Activated CD8-positive, alpha-beta memory T cell treated with anti-CD3 and anti-CD28 coated beads for 1 hour (primary cell): ENCODE measurements at places on chromosomes 3 and 15.

DNA sequence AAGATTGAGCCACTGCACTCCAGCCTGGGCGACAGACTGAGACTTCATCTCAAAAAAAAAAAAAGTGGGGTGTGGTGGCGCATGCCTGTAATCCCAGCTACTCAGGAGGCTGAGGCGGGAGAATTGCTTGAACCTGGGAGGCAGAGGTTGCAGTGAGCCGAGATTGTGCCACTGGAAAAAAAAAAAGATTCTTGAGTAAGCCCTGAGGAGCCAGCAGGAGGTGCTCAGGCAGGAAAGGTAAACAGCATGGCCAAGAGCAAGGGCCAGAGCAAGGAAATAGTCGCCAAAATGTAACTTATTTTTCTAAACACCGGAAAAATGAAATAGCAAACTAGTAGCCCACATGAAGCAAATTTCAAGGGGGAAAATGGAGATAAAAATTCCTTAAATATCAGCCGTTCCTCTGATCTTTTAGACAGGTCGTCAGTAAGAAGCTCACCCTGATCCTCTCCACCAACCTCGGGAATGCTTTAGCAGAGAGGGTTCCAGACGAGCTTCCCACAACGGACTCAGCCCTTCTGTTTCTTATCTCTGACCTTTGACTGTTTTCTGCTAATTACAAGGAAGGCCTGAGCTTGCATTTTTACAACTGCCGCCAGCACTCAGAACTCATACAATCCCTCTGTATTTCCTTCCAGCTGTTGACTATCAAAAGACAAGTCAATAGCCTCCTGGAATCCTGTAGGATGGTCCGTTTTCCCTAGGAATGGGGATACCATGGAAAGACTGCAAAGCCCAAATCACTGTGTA lies 45.0 kb upstream of the AKAP13 start:
- no peak for DNase-seq

GRCh38 chr3:25143356-25144025 lies 284.6 kb upstream of the RARB start:
- no peak for DNase-seq

GRCh38 chr3:30682434-30683155 lies 76.2 kb downstream of the TGFBR2 start:
- DNase-seq = no peak

DNA sequence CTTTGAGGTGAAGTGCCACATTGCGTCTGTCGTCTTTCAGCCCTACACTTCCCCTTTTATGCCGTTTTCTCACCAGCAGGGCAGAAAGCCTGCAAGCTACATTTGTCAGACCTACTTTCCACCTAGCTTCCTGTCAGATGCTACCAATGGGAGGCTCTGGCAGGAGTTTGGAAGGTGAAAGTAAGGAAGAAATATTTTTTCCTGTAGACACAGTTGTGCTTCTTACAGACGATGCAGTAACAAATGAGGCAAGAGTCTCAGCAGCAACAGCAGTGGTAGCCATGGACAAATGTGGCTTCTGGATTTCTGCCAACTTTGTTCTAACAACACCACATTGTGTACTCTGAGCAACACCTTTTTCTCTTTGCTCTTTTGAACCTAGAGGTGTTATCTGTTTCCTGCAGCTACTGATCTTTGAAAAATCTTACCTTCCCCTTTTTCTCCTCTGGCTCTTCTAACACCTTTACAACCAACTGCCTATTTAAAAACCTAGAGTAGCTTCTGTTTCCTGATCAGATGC lies 70.6 kb upstream of the STT3B start:
- no peak for DNase-seq

DNA sequence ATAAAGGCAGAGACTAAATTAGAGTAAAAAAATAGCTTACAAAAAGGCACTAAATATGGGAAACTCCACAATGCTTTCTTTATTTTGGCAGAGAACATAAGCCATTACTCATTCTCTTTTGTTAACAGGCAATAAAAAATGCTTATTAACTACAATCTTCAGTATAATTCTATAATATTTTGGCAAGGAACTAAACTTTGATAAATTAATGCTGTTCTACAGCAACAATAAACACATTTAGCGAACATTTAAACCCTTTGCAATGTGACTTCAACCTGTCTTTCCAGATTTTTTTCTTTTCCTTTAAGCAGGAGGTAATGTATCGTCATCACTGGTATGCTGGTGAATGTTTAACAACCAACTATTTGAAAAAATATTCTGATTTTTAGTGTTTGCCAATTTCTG lies 42.2 kb upstream of the POU1F1 start:
- no peak for DNase-seq

DNA sequence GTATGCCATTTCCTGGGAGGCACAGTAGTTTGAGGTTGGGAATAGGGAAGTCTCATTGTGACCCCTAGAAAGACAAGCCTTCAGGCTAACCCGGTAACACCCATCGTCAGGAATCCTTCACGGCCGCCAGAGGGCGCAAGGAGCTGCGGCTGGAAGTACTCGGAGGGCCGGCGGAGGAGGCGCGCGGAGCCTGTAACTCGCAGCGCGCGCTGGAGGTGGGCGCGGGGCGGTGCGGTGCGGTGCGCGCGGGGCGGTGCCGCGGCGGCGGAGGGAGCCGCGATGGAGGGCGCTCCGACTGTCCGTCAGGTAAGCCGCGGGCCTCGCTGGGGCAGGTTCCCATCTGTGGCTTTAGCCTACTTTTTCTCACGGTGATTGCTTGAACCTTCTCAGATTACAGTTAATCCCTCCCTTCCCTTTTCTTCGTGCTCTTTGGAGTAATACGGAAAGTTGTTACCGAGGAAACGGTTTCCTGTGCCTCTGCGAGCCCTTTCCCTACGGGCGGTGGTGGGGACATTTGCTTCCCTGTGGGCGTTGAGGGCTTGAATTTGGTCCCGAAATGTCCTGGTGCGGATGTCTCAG lies at the start of gene GRAMD1C:
Gene GRAMD1C, plus strand, starts transcription at position 158 of the 579 bp plus-strand sequence. Its CDS starts 122 bp downstream, at position 280.
- DNase-seq = peak; percentile 76

DNA sequence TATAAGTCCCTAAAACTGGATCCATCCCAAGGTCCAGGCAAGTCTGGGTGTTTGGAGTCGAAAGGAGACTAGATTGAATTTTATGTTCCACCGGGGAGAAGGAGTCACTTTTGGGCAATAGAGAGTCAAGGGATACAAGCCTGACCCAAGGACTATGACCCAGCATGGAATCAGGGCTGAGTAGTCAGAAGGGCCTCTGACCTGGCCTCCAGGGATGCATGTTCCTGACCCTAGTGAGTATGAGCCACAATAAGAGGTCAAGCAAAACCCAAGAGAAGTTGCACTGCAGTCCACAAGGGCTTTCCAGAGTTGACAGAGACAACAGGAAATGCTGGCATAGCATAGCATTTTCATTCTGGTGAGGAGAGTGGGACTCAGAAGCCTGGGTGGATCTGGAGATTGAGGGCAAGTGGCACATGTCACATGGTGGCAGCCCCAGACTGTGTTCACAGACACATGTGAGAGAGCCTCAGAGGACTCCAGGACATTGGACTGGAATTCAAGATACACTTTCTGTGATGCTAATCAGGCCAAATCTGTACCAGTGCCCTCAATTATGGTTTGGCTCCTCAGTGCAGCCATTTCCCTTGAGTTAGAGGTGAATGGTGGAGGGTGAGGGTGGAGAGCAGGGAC lies 66.9 kb downstream of the TFG start:
- DNase-seq = no peak

DNA sequence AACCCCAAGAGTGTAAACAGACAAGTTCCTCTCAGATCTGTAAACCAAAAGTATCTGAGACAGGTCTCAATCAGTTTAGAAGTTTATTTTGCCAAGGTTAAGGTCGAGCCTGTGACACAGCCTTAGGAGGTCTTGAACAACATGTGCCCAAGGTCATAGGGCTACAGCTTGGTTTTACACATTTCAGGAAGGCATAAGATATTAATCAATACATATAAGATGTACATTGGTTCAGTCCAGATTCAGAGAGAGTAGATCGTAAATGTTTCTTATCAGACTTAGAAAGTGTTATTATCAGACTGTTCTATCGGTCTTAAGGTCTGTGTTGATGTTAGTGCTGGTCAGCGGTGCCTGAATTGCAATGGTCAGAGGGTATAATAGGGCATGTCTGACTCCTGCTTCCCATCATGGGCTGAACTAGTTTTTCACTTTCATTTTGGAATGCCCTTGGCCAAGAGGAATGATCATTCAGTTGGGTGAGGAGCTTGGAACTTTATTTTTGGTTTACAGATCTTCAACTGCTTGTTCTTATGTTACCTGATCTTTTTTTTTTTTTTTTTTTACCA lies 27.0 kb upstream of the MFGE8 start:
- no peak for DNase-seq

DNA sequence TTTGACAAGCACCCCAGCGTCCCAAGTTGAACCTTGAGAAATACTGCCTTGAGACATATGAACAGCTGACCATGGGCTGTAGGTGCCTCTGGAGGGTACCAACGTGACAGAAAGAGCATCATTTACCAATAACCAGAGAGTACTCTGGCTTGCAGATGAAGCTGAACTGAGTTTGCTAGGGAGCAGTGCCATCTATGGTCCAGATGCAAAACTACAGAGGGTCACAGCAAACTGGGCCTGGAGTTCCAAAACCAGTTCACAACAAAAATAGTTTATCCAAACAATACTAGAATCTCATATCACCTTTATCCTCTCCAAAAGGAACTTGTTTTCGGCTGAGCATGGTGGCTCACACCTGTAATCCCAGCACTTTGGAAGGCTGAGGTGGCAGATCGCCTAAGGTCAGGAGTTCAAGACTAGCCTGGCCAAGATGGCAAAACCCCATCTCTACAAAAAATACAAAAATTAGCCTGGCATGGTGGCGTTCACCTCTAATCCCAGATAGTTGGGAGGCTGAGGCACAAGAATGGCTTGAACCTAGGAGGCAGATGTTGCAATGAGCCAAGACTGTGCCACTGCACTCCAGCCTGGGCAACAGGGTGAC lies 69.3 kb downstream of the CHAC1 start:
- DNase-seq = peak; percentile 8

- DNase-seq = no peak
Observed at GRCh38 chr3:25229586-25229985, 198.5 kb upstream of the RARB start.

GRCh38 chr3:170180079-170180907 lies 1.2 kb downstream of the PHC3 start:
- no peak for DNase-seq

- no peak for DNase-seq
Observed at GRCh38 chr3:156150434-156151066, 30.2 kb downstream of the KCNAB1 start.

- DNase-seq = no peak
Observed at GRCh38 chr3:168123201-168124176, 27.8 kb upstream of the GOLIM4 start.

GRCh38 chr3:193978486-193978885 lies 157.5 kb upstream of the HES1 start:
- DNase-seq = no peak

DNA sequence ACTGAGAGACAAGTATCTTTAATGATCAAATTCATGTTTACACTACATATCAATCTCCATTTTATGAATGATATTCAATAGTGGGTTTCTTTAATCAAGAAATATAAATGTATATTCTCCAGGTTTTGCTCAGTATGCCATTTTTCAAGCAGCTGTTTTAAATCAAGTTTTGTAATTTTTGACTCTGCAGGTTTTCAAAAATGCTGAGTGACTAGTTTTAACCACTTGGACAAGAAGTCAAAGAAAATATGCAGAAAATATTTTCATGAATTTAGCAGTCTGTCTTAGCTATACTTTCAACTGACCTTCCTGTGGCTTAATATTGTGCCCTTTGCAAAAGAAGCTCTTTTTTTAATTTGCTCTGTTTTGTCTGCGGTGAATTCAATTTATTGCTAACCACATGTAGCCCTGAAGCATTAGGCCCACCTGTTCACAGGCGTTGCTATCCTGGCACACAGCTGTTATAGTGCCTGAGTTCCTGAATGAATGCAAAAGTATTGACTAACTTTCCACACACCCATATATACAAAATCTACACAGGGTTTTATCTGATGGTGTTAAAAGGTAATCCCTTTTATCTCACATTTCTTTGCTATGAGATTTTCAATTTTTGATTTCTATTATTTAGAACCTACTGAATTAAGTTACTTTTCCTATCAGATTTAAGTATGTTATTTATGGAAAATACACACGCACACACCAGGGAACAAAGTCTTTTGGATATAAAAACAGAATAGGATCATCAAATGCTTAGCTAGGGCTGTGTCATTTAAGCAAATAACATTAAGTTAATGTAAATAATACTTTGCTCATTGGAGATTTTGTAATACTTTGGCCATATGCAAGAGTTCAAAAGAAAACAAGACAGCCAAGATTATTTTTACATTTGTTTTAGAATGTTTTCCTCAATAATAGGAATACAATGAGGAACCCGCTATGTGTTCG lies 1166.1 kb upstream of the GBE1 start:
- DNase-seq = no peak

GRCh38 chr3:72523429-72524151 lies 324.7 kb downstream of the SHQ1 start:
- DNase-seq = no peak

- no peak for DNase-seq
Observed at GRCh38 chr3:152199102-152199840, 69.5 kb upstream of the MBNL1 start.

GRCh38 chr3:4758249-4758860 lies 220.9 kb upstream of the BHLHE40 start:
- no peak for DNase-seq

- DNase-seq = no peak
Observed at GRCh38 chr3:27673701-27674100, 48.4 kb downstream of the EOMES start.

- no peak for DNase-seq
Observed at GRCh38 chr3:189748046-189748445, 116.9 kb downstream of the TP63 start.

DNA sequence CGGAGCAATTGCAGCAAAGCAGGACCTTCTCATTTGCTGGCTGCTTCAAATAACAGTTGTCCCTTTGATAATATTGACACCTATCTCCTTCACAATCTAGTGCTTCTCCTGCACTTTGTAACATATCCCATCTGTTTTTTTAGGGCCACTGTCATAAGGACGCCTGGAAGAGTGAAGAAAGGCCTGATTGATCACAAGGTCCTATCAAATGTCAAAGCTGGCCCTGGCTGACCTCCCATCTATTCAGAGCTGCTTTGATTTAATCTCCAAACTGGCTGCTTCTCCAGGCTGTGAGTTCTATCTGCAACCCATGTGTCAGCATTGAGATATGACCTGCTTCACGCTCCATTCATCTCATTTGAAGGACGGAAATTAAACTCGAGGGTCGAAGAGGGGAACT lies 601.2 kb upstream of the KCNMB2 start:
- no peak for DNase-seq

- no peak for DNase-seq
Observed at GRCh38 chr15:37362414-37362813, 262.1 kb upstream of the MEIS2 start.

GRCh38 chr3:49656541-49657112 lies 17.5 kb upstream of the APEH start:
- no peak for DNase-seq

GRCh38 chr3:116441652-116442051 lies 3.6 kb downstream of the LSAMP start:
- no peak for DNase-seq

- DNase-seq = no peak
Observed at GRCh38 chr3:64732576-64732975, 44.8 kb upstream of the ADAMTS9 start.
